Activated T-helper 17 cell treated with anti-CD3 and anti-CD28 coated beads, Interleukin-2, amount 50 U/mL, for 72 hours (primary cell): ENCODE measurements at places on chromosomes 16 and 17. TPM values are rescaled to one million over a fixed set of nuclear protein-coding genes. Genes with fewer than 3 reads are reported as not detected.
A peak's percentile ranks its signal among the peaks of the same experiment; 100 is the strongest.

The SLC35G6 gene
- not detected for total RNA-seq

DNA sequence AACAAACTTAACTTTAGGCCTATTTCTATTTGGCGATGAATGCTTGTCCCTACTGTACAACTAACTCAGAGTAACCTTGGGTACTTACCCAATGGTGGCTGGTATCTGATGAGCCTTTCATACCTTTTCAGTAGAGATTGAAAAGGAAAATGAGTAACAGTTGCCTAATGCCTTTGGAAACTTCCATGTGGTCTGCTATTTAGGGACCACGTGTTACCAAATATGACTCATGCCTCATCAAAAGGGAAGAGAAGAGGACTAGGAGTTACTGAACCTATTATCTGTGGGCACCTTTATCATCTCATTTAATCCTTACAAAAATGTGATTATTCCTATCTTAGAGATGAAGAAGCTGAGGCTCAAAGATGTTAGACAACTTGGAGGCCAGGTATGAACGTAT is 8.1 kb downstream of the MYOCD start:
- no peak for ATAC-seq

DNA sequence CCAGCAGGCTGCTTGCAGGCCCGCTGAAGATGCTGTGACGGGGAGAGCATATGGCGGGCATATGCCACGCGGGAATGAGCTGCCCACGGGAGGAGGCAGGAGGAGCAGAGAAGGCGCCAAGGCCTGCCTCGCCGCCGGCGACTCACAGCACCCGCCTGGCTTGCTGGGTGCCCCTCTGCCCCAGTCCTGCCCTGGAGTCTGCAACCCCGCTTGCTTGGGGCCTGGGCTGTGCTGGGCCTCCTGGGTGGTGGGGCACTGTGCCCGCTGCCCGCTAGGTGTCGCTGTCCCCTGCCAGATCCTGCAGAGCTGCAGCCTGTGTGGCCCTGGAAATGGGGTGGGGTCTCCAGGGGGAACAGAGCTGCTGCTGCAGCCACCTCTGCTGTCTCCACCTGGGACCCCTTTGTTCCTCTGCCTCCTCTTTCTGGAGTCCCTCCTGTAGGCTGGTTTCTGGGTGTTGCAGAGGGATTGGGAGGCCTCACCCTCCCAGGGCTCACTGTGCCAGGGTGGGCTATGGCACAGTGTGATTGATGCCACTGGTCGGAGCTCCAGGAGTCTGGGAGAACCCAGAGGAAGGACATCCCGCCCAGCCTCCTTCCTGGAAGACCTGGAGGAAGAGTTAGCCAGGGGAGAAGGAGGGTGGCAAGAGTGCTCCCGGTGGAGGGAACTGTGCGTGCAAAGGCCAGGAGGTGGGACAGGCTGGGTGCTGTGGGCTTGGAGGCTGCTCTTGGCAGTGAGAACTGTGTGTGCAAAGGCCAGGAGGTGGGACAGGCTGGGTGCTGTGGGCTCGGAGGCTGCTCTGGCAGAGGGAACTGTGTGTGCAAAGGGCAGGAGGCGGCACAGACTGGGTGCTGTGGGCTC is 141.0 kb upstream of the CIBAR2 start:
- peak; percentile 86 for ATAC-seq

DNA sequence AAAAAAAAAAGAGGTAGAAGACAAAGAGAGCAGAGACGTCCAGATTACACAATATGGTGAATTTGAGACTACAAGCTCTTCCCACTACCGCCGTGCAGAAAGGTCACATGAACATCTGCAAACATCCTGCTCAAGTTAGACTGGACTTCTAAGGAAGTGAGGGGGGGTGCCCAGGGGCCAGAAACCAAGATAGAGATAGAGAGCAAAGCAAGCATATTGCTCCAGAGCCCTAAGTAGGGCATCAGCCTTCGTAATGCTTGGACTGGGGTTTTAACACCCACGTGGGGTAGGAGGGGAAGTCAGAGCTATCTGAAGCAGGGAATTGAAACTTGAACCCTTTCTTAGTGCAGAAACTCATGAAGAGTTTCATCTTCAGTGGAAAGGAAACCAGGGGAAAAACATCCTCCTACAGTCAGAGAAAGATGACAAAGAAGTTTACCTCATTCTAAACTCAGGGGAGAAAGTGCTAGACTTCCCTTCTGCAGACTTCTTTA is 8.7 kb downstream of the CLEC19A start:
- peak; percentile 86 for ATAC-seq

DNA sequence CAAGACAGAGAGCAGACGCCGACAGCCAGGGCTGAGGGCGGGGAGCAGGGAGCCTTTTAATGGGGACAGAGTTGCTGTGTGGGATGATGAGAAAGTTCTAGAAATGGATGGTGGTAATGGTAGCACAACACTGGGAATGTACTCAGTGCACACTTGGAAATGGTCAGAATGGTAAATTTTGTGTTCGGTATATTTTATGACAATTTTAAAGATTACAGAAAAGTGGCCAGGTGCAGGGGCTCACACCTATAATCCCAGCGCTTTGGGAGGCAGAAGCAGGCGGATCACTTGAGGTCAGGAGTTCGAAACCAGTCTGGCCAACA is 243.2 kb upstream of the CIBAR2 start:
- no peak for ATAC-seq

DNA sequence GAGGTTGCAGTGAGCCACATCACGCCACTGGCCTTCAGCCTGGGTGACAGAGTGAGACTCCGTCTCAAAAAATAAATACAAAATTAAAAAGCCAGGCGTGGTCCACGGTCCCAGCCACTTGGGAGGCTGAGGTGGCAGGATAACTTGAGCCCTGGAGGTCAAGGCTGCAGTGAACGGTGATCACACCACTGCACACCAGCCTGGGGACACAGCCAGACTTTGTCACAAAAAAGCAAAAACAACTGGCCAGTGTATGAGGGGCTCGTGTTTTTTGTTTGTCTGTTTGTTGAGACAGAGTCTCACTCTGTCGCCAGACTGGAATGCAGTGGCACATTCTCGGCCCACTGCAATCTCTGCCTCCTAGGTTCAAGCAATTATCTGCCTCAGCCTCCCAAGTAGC is 1.2 kb upstream of the UBB start:
- no peak for ATAC-seq

DNA sequence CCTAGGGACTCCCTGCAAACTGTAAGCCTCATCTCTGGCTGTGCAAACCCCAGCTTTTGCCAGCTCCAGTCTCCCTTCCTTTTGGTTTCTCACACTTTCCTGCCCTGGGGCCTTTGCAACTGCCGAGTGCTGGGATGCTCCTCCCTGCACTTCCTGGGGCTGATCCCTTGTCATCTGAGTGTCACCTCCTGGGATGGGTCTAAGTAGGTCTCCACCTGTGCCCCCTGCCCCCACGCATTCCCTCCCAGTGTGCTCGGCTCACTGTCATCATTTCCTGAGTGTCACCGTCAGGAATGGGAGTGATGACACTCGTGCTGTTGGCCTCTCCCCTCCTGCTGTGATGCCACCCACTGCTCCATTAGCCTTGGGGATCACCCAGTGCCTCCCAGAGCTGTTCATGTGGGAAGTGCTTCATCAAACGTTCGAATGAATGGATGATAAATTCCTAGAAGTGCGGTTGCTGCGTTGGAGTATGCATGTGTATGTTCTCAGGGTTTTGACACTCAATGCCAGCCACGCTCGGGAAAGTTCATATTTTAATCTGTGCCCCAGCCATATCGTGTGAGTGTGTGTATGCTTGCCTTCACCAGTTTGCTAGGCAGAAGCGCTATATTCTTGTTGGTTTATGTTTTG is 189.9 kb downstream of the NTN1 start:
- ATAC-seq: no peak
